Anterior cingulate cortex (tissue), 58 donors: ENCODE measurements at places on chromosomes 2 and 18.

DNA sequence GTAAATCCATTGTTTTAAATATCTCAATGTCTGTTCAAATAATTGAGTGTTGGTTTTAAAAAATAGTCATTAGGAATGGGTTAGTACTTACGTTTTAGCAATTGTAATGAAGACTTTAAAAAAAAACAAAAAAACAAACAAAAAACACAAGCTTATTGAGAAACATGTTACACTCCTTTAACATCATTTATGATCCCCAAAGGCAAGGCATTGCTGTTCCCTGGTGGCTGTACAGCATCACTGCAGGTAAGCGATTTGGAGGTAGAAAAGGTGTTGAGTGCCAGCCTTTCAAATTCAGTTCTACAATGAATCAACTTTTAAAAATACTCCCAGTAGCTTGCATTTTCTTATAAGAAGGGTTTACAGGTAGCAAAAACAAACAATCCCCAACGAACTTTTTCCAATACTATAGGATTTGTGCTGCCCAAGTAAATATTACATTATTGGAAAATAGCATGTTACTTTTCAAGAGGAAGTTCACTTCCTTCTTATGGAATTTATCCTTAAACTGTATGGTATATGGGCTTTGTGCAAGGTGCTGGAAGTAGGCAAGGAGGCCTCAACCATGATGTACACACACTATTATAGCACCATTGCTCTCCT lies 27.5 kb downstream of the CNRIP1 start:
- DNase-seq = no peak

GRCh38 chr2:88865801-88866371 lies 174.4 kb downstream of the RPIA start:
- DNase-seq = no peak

GRCh38 chr2:66813525-66813924 lies 378.6 kb downstream of the MEIS1 start:
- DNase-seq = no peak

DNA sequence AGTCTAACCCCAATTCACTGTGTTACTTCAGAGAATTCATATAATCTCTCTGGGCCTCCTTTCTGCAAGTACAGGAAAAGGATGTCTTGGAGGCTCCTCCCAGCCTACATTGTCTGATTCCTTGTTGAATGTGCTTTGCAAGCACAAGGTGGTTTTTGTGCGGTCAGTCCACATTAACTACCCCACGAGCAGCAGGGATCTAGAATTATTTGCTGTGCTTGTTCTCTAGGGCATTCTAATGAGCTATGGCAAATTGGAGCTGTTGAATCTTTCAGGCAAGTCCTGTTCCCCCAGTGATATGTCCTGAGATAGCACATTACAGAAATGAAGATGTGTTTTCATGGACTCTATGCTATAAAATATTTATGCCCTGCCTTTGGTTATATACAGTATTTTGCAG lies 349.4 kb downstream of the SLC4A3 start:
- DNase-seq = no peak

GRCh38 chr2:233436191-233436581 lies 81.9 kb downstream of the DGKD start:
- DNase-seq = no peak

- no peak for DNase-seq
Measured at GRCh38 chr18:33128581-33128980, 311.9 kb downstream of the CCDC178 start.

- DNase-seq = no peak
Measured at GRCh38 chr18:14940735-14941134, 192.8 kb downstream of the ANKRD30B start.

- no peak for DNase-seq
Measured at GRCh38 chr2:15435474-15435873, 125.7 kb downstream of the NBAS start.

- no peak for DNase-seq
Measured at GRCh38 chr2:236214376-236214995, 46.3 kb upstream of the GBX2 start.

DNA sequence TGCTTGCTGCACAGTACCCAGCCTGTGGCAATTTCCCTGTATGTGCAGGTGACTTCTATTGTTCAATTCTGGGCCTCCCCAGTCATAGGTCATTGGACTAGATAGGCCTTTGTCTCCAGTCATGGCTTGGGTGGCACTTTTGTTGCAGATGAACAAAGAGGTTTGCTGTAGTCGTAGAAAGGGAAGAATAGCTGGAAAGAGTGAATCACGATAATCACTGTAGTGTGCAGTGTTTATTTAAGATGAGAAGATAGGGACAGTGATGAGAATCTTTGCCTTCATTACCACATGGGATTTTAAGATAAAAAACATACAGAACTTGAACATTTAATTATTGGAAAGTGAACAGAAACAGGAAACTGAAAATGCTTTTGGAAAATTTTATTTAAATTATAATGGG lies 156.1 kb upstream of the CYRIA start:
- no peak for DNase-seq

- no peak for DNase-seq
Measured at GRCh38 chr18:45556222-45556621, 59.1 kb upstream of the SLC14A2 start.

- DNase-seq = no peak
Measured at GRCh38 chr18:13233787-13234783, 15.5 kb downstream of the LDLRAD4 start.

GRCh38 chr18:77068321-77069312 lies 64.0 kb downstream of the MBP start:
- no peak for DNase-seq

- no peak for DNase-seq
Measured at GRCh38 chr2:60317844-60318243, 235.6 kb downstream of the BCL11A start.

DNA sequence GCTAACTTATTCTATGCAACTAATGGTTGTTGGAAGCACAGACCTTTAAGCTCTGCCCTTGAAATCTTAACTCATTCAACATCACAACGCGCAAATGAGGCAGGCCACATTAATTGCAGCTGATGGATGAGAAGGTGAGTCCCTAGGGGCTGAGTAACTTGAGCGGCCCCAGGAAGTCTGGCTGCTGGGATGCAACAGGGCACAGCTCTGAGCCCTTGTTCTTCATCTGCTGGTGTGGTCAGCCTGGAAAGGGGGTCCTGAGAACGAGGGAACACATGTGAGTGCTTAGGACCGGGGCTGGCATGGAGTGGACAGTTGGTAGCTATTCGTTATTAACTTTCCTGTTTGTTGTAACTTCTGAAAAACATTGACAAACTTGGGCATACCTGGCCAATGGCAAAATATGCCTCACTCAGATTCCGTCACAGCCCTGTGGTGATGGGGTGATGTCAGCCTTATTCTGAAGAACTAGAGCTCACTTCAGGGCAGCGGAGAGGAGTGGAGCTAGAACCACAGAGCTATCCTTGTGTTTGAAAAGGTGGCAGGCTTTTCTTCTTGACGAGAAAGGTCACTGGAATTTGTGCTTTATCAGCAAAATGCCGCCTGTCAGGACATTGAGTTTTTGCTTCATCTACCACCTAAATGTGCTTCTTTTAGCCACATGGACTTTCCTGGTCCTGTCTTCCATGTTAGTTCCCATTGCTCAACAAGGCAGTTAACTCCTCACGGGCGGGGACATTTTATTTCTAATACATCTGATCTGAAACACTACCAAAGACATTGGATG lies 145.9 kb upstream of the FHL2 start:
- DNase-seq = no peak

GRCh38 chr18:66616523-66616983 lies 12.7 kb upstream of the CDH19 start:
- DNase-seq = no peak

GRCh38 chr2:236968101-236968879 lies 117.4 kb upstream of the COPS8 start:
- no peak for DNase-seq

DNA sequence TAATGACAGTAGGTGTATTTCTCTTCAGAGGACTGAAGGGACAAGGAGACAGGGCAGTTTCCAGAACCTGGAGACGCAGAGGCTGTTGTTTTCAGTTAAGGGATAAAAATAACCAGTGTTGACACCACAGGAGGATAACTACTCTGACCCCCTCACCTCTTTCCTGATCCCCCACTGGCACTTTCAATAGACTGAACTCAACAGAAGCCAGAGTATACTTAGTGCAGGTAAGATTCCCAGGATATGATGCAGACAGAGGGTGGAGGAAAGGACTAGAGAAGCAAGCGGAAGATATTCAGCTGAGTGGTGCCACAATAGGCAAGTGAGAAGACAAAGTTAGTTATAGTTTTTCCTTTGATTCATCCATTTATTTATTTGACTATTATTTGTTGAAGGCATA lies 19.8 kb downstream of the DHRS9 start:
- DNase-seq = no peak

GRCh38 chr2:237315829-237316225 lies 98.1 kb downstream of the COL6A3 start:
- DNase-seq = no peak

GRCh38 chr2:127400897-127401756 lies 13.4 kb upstream of the MAP3K2 start:
- DNase-seq = no peak
